ENCODE measurements at places on chromosomes 1 and 21.

DNA sequence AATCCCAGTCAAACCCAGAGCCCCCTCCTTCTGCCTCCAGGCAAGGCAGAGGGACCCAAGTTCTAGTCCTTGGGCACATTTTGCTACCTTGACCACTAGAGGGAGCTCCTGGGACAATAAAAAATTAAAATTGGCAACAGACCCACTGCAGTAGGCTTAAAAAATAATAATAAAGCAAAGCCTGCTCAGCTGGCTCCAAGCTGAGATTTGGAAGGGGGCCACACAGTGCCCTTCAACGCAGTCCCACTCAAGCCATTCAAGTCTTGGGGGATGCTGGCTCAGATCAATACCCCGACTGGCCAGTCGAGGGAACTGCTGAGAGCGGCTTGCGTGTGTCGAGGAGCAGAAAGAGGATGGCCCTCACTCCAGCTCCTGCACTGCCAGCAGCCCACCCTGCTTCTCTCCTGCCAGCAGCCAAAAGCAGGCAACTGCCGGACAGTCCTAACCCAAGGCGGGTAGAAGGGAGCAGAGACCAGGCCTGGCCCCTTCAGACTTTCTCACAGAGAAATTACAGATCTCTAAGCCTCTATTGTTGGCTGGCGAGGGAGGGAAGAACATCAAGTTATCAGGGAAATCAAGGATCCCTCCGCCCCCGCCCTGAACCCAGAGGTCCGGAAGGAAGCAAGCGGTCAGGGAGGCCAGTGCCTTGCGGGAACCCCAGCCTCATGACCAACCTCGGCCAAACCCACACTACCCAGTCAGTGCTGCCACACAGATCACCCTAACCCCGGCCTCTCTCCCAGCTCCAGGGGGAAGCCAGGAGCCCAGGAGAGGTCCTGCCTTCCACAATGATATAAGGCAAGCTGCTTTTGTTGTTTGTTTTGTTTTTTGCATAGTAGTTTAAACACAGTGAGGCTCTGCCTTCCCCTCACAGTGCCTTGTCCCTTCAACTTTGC is 4.9 kb upstream of the ALDH4A1 start:
- DNase-seq: peak; percentile 17

DNA sequence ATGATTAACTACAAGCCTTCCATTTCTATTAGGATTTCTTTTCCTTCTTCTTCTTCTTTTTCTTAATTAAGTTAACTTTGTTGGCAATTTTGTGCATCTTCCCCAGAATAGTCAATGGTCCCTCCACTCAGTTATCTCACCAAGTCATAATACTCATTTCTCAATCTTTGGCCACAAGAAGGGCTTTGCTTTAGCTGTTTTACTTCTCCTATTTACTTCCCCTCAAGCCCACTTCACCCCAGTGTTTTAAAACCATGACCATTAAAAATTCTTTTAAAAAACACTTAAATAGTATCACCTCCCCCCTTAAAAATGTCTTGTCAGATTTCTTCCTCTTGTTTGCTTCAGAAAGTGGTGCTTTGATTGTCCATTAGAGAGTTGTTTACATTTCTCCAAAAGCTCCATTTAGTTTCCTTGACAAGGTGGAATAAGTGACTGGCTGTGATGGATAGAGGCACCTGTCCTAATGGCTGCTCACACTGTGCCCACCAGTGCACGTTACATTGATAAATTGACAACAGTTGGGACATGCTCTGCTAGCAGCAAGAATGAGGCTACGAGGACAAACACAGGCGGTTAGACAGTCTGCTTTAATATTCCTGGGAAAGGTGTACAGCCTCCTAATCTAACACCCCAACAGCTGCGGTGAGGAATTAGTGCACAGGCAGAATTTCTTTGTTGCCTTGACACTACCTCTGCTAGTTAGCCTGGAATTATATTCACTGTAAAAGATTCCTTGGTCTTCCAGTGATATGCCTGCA is 354.7 kb downstream of the LMO4 start:
- DNase-seq: no peak

GRCh38 chr1:159132271-159132881 is 39.0 kb upstream of the CADM3 start:
- DNase-seq: peak; percentile 21

DNA sequence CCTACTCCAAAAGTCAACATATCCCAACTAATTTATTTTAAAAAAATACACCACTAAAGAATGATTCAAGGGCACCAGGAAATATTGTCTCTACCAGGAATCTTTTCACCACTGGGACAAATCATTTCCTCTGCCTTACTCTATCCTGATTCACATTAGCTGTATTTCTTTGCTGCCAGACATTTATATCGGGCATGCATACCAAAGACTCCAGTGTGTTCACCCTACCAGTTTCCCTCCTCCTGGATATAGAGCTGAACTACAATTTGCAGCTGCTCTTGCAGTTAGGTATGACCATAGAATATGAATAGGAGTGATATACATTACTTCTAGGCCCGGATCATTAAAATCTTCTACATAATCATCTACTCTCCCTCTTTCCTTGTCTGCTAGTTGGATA is 7.6 kb downstream of the KCNJ6 start:
- DNase-seq: no peak

Measured in stimulated activated CD8-positive, alpha-beta memory T cell treated with anti-CD3 and anti-CD28 coated beads, Interleukin-4, amount 100 ng/mL, for 4 hours (primary cell).